ENCODE measurements at places on chromosomes 1 and 21.

DNA sequence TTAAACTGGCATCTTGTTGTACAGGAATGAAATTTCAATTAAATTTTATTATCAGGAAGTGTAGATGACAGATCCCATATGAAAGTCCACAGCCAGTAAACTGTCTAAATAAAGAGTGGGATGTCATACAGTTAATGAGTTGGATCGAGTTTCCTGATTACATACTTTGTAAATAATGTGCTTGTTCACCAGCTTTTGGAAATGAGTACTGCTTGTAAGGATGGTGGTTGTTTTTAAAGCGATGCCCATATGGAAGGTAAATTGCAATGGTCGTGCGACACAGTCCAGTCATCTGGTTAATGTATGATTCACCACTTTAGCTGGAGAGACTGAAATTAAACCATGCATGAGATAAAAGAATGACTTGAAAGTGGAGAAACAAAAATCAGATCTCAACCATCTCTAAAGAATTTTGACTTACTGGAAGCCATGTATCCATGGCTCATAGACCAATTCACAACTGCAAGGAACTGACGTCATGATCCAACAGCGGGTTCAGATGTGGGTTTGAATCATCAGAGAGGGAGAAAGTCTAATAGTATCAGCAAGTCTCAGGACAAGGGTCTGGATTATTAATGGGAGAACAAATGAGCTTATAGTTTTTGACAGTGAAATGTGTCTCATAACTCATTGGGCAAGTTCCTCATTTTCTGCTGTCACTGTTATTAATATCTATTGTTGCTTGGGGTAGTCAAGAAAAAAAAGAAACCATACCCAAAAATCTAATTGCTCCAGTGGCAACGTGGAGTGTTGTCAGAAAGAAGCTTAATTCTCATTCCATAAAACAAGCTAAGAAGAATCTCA is 49.0 kb downstream of the MAP10 start:
- DNase-seq: no peak

GRCh38 chr1:10265027-10265426 is 54.7 kb downstream of the KIF1B start:
- DNase-seq: no peak

GRCh38 chr1:147840909-147841308 is 61.7 kb upstream of the GJA8 start:
- no peak for DNase-seq

DNA sequence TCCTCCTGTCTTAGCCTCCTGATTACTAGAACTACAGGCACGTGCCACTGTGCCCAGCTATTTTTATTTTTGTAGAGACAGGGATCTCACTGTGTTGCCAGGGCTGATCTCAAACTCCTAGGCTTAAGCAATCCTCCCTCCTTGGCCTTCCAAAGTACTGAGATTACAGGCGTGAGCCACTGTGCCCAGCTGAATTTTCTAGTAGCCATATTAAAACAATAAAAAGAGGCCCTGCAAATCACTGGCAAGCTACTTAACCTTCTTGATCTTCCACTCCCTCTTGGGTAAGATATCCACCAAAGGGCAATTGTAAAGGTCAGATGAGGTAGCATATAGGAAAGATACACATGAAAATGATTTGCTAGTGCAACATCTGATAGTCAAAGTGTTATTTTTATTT is 65.6 kb upstream of the SRSF10 start:
- DNase-seq: no peak

GRCh38 chr1:150150133-150151021 is 661 bp downstream of the PLEKHO1 start:
- DNase-seq: peak; percentile 26

DNA sequence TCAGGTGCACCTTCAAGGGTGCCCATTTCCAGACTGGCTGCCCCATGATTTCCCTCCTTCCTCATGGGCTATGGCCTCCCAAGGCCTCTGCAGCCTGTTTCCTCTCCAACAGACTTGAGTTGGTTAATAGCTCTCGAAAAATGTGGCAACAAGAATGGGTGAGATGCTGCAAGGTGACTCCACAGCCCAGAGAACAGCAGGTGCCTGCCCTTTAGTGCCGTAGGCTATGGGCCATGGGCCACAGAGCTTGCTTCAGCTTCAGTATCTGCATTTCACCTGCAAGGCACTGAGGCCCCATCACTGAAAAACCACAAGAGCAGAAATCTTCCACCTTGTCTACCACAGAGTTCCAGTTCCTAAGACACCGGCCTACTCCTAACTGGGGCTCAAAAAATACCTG is 122.0 kb downstream of the ETS2 start:
- DNase-seq: no peak

DNA sequence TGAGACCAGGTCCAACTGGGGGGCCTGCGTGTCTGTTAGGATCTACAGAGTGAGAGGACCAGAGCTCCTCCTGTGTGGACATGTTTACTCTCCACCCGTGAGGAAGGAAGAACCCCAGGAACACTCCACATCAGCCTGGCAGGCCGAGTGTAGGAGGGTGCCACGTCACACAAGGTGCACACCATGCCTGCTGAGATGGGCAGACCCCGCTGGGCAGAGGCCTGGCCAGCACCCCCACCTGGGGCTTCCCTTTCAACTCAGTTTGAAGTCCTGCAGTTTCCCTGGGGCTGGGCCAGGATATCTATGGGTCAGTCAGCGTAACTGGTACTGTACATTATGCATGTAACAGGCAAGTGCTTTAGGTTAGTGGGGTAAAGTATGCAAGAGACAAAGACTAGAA is 30.1 kb upstream of the PCBP3 start:
- DNase-seq: no peak

DNA sequence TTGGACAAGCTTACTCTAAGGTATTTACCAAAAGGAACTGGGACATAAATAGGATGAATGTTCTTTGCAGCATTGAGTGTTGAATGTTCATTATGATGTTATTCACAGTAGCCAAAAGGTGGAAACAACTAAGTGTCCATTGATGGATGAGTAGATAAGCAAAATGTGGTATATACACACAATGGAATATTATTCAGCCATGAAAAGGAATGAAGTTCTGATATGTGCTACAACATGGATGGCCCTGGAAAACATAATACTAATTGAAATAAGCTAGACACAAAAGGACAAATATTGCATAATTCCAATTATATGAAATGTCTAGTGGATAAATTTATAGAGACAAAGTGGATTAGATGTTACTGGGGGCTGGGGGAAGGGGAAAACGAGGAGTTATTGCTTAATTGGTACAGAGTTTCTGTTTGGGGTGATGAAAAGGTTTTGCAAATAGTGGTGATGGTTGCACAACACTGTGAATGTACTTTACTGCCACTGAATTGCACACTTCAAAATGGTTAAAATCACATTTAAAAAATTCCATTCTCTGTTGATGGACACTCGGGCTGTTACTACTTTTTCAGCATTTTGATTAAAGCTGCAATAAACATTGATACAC is 2.9 kb downstream of the MTARC1 start:
- DNase-seq: no peak

DNA sequence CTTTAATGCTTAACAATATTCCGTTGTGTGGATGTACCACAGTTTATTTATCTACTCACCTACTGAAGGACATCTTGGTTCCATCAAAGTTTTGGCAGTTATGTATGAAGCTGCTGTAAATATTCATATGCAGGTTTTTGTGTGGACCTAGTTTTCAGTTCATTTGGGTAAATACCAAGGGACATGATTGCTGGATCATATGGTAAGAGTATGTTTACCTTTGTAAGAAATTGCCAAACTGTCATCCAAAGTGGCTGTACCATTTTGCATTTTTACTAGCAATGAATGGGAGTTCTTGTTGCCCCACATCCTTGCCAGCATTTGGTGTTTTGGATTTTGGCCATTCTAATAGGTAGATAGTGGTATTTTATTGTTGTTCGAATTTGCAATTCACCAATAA is 10.0 kb downstream of the ZSCAN20 start:
- no peak for DNase-seq

DNA sequence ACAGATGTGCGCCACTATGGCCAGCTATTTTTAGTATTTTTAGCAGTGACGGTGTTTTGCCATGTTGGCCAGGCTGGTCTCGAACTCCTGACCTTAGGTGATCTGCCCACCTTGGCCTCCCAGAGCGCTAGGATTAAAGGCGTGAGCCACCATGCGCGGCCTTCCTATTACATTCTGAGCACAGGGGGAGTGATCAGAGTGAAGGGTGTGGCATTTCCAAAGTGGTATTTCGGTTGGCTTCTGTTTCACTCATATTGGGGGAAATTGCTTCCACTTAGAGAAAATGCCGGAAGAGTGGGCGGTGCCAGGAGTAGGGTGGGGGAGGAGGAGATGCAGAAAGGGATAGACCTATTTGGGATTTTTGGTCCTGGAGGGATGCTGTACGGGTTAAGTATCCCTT is 4.3 kb downstream of the PIK3CD start:
- peak; percentile 61 for DNase-seq

- no peak for DNase-seq
Observed at GRCh38 chr1:14265495-14265894, 333.0 kb upstream of the KAZN start.

GRCh38 chr1:8203056-8203455 is 114.9 kb upstream of the SLC45A1 start:
- DNase-seq: no peak

- no peak for DNase-seq
Observed at GRCh38 chr1:172134087-172134731, 286.3 kb upstream of the C1orf105 start.

- DNase-seq: no peak
Observed at GRCh38 chr1:30933874-30934252, 25.3 kb upstream of the SDC3 start.

DNA sequence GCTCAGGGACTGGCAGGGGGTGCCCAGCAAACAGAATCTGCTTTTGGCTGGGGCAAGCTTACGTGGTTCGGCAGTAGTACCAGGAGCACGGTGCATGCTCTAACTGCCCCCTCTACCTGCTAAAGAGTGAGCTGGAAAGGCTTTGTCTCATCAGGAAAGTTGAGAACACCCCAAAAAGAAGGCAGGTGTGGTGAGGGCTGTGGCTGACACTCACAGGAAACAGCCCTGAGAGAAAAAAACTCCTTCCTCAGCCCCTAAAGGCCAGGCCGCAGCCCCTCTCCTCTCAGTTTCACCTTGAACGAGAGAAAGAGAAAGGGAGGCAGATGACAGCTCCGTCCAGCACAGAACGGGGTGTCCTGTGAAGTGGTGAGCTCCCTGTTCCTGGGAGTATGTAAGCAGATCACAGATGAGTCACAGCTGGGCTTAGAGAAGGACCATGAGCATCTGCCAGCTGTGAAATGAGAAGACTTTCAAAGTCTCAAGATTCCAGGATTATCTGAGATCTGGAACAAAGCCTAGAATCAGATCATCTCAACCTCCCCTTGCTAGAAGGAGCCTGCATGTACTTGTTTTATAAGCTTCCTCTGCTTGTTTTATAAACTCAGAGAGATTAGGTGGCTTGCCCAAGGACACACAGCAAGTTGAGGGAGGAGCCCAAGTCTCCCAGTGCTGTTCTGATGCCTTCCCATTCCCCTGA is 13.4 kb downstream of the LAPTM5 start:
- DNase-seq: peak; percentile 60

- DNase-seq: peak; percentile 6
Observed at GRCh38 chr1:43441166-43441893, 12.4 kb downstream of the HYI start.

GRCh38 chr1:57190898-57191297 is 225.1 kb upstream of the C8B start:
- no peak for DNase-seq

- DNase-seq: no peak
Observed at GRCh38 chr1:37776946-37777516, 12.1 kb upstream of the EPHA10 start.

GRCh38 chr1:179251675-179252074 is 22.2 kb upstream of the ABL2 start:
- DNase-seq: no peak

DNA sequence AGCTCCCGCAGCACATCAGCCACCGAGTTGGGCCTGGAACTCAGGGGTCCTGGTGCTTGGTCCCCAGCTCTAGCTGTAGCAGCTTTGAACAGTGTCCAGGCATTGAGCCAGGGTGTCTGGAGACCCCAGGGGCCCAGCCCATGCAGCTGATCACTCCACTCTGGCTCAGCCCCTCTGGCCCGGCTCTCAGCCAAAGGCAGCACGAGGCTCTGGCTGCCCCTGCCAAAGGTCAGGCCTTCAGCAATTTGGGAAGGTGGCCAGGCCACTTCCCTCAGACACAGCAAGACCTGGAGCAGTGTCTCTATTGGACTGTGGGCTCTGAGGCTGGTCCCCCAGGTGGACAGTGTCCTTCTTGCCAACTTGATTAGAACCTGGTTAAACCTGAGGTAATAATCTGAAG is 34.4 kb upstream of the RNF19B start:
- DNase-seq: no peak

- no peak for DNase-seq
Observed at GRCh38 chr1:158554352-158554751, at the start of gene OR6Y1. Gene OR6Y1, minus strand, starts transcription at chr1:158554405. Its CDS starts 6,300 bp downstream, at chr1:158548105.

- DNase-seq: no peak
Observed at GRCh38 chr1:174700775-174701174, 253.0 kb downstream of the GPR52 start.

DNA sequence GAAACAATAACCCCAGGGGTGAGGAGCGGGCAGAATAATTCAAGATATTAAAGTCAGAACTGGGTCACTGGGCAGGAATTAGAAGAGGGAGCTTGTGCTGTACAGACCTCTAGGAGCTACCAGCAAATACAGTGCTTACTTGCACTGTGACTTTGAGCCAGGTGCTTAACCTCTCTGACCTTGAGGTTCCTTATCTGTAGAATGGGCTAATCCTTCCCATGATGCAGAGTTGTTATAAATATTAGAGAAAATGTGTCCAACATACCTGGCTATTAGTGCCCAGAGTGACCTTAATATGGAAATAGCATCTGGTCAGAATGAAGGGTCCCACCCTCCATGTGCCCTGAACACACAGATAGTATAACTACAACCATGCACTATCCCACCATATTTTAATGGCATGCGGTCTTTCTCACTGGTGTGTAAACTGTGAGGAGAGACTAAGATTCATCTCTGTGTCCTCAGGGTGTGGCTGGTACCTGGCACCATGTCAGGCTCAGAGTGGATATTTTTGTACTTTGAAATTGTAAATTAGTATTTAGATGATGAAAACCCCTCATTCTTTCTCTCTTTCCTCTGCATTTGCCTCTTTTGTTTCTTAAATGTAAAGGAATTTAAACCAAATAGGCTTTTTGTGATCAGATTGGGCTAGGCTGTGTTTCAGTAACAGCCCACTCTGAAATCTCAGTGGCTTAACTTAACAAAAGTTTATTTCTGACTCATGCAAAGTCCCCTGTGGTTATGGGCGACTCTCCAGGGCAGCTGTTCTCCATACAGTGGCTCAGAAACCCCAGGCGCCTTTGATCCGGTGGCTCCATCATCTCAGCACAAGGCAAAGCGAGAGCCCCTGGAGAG is 60.0 kb upstream of the ROR1 start:
- DNase-seq: no peak

- DNase-seq: no peak
Observed at GRCh38 chr1:84192681-84193080, 48.6 kb downstream of the PRKACB start.

- no peak for DNase-seq
Observed at GRCh38 chr1:172979828-172980227, 70.9 kb downstream of the TNFSF18 start.

- no peak for DNase-seq
Observed at GRCh38 chr1:68454534-68454933, 4.8 kb upstream of the RPE65 start.

GRCh38 chr1:2381741-2382620 is 9.4 kb downstream of the MORN1 start:
- DNase-seq: peak; percentile 75

- no peak for DNase-seq
Observed at GRCh38 chr1:225695578-225696337, 42.8 kb upstream of the ENAH start.

- peak; percentile 73 for DNase-seq
Observed at GRCh38 chr1:15836772-15837669, 10.5 kb upstream of the SPEN start.

Measured in stimulated activated naive CD8-positive, alpha-beta T cell treated with anti-CD3 and anti-CD28 coated beads, Interleukin-15, amount 100 ng/mL, for 72 hours (primary cell).